ENCODE measurements at places on chromosomes 2 and 18.
A peak's percentile ranks its signal among the peaks of the same experiment; 100 is the strongest.

- no peak for DNase-seq
Measured at GRCh38 chr2:196617430-196617829, 22.1 kb upstream of the CCDC150 start.

DNA sequence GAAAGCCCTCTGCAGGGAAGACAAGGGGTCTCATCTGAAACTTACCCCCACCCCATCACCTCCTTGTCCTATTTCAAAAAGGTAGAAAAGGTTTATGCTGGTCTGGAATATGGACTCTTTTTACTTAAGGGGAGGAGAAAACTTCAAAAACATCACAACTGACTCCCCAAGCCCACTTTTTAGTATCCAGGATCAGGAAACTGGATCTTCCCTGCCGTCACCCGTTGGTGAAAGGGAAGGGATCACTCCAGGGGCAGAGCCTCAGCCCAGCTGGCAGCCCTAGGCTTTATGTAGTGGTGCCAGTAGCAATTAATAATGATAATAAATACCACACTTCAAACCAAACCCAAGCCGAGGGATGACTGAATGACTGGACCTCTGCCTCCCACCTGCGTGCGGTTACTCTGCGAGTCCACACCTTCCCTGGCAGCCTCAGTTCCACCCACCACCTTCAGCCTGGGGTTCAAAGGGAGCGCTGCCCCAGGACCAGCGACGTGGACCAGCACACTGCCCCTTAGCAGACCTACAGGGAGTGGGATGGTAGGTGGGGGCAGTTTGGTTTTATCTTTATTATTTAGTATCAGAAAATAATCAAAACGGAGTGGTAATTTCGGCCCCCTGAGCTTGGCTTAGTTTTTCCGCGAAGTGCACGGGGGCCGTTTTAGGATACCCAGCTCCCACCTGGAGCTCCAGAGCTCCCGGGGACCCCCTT lies 4.9 kb upstream of the GATA6 start:
- DNase-seq, result no peak

DNA sequence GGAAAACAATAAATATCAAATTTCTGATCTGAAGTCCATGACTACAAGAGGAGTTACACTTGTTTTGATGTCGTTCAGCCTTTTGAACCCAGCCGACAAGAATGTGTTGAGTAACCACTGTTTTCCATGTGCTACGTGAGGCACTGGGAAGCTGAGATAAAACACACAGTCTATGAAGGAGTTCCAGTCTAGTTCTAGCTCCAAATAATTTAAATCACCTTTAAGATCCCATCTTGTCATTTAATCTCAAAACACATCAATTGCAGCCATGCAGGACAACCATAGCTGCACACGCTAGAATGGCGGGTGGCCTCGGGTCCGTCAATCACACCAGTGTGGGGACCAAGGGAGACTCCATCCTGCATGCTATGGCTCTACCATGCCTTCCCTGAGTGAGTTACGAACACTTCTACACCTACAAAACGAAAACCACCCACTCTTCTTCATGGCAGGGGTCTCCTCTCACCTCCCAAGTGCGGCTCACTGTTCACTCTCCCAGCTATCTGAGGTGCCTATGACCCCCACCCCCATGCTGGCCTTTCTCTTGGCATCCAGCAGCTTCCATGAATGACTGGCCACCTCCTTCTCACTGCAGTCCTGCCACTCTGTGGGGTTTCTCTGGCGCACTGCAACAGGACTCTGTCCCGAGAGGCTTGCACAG lies 3.8 kb downstream of the FHL2 start:
- no peak for DNase-seq

DNA sequence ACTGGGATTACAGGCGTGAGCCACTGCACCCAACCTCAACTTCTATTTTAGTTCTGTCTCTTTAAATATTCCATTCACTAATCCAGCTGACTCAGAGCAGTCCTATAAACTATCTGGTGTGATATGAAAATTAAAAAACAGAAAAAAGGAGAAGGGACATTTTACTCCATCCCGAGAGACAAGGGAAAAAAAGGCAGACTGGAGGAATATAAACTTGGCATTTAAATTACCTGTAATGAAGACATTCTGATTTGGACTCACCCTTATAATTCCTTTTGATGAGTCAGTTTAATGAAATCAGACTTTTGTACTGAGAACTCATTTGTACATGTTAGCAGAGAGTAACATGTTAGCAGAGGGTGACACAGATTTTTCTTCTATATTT lies 74.8 kb upstream of the RIOK3 start:
- DNase-seq, result no peak

DNA sequence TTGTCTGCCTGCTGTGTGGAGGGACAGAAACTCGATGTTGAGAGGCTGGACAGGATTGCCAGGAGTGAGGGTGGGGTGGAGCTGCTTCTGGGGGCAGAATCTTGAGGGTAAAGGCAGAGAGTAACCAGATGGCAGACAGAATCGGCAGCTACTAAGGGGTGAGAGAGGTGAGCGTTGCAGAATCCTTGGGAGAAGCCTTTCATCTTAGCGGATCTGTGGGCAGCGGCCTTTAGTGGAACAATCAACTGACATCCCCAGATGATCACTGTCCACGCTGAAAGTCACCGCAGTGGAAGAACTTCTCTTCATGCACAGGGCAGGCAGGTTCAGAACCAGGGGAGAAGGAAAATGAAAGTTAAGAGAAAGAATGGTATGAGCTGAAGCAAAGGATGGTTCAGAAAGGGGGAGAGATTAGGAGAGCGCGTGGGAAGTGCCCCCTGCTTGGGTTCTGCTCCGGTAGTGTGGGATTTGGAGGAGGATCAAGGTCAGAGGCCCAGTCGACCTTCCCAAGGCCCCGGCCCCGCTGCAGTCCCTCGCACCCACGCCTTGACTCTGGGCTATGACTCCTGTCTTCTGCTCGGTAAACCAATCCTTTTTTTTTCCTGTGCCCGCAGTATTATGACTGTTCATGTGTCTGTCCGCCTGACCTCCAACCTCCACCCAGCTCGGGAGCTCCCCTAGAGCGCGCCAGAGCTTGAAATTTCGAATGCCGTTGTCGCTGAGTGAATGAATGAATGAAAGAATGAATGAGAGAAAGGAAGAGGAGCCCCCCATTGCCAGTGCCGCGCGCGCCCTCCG lies 584 bp downstream of the BOLA3 start:
- DNase-seq, result peak; percentile 36

- no peak for DNase-seq
Measured at GRCh38 chr18:47560723-47561715, 309.6 kb upstream of the SKOR2 start.
